Spleen (tissue), 13 donors: ENCODE measurements at places on chromosomes 11 and 22.

DNA sequence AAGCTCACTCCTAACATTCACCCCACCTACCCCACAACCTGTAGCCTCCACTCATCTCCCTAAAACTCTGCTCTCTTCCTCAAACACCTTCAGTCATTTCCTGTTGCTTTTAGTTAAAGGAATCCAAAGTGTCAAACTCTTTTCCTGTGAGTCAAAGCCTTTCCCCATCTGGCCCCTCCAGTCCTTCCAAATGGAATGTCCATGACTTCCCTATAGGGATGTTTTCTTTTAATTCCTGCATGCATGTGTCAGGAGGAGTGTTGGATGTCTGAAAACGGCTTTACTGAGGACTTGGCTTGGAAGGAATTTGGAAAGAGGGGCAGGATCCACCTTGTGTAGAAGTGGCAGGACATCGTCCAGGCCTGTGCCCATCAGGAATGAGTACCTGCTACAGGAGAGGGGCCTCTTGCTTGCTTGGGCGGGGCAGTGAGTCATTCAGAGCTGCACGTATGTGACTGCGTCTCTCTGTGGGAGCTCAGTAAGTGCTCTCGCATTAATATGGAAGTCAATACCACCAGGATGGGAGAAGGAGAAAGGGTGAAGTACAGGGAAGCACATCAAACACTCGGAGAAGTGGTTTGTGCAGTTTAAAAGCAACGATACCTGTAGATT, 491.9 kb downstream of the OPCML start:
- no peak overlapping the region for H3K27ac ChIP-seq
- no peaks in the 10 kb centered on the region for H3K36me3 ChIP-seq
- H3K27me3 ChIP-seq = no peaks in the 10 kb centered on the region

DNA sequence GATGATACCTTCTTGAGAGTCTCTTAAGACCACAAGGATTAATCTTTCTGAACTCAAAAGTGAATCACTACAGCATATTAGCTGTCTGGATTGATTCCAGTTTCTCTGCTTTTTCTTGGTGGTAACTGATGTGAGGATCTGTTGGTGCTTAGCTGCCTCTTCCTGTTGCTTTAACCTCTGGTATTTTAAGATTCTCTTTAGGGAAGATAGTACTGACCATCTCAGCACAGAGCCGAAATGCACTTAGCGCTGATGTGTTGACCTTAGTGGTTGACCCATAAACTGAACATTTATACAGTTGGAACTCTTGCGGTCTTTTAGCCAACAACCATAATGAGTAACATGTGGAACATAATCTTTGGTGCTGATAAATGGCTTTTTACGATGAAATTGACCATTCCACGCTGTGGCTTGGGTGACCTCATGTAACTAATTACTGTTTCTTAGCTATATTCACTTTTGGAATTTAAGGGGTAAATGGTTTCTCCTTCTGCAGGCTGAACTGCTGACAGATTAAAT, 33.7 kb downstream of the APLP2 start:
- no peaks in the 10 kb centered on the region for H3K36me3 ChIP-seq
- no peak overlapping the region for H3K27ac ChIP-seq
- no peak for DNase-seq
- H3K4me3 ChIP-seq = no peak overlapping the region
- peaks cover 22% of the 10 kb centered on the region for H3K4me1 ChIP-seq
- no peaks in the 10 kb centered on the region for H3K27me3 ChIP-seq

- no peak overlapping the region for H3K27ac ChIP-seq
- DNase-seq = no peak
- H3K36me3 ChIP-seq = peaks cover 54% of the 10 kb centered on the region
- H3K27me3 ChIP-seq = no peaks in the 10 kb centered on the region
Observed at GRCh38 chr11:35150454-35150853, 11.5 kb downstream of the CD44 start.

GRCh38 chr11:130827451-130828377, 88.6 kb downstream of the SNX19 start:
- H3K27ac ChIP-seq = peak overlapping the region; percentile 17
- H3K36me3 ChIP-seq = no peaks in the 10 kb centered on the region
- DNase-seq = peak; percentile 77
- H3K4me1 ChIP-seq = no peaks in the 10 kb centered on the region
- no peaks in the 10 kb centered on the region for H3K27me3 ChIP-seq

GRCh38 chr11:64343767-64344559, 4.0 kb downstream of the CCDC88B start:
- H3K4me3 ChIP-seq = no peak overlapping the region
- H3K4me1 ChIP-seq = peaks cover 95% of the 10 kb centered on the region
- H3K27ac ChIP-seq = no peak overlapping the region
- peak; percentile 81 for DNase-seq
